ENCODE measurements at places on chromosomes 7 and 10.

DNA sequence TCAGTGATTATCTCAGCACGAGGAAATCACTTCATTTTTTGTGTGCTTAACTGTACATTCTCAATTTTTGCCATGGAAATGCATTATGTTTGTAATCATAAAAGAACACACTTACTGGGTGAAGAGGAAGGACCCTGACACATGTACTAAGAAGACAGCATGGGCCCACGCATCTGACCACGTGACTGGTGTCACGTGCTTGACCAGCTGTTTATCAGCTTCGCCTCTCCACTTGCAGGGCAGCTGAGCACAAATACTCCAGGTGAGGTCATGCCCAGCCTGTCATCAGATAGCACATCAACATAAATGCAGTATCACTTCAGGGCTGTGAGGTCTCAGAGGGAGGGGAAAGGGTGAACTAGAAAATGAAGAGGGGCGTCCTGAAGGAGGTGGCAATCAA is 179.8 kb downstream of the EBF3 start:
- DNase-seq, result no peak

GRCh38 chr7:158101821-158102450 is 485.7 kb downstream of the PTPRN2 start:
- no peak for DNase-seq

GRCh38 chr7:73769481-73770001 is 529 bp downstream of the CLDN3 start:
- no peak for DNase-seq

GRCh38 chr7:95052566-95053094 is 145.2 kb downstream of the PPP1R9A start:
- no peak for DNase-seq

DNA sequence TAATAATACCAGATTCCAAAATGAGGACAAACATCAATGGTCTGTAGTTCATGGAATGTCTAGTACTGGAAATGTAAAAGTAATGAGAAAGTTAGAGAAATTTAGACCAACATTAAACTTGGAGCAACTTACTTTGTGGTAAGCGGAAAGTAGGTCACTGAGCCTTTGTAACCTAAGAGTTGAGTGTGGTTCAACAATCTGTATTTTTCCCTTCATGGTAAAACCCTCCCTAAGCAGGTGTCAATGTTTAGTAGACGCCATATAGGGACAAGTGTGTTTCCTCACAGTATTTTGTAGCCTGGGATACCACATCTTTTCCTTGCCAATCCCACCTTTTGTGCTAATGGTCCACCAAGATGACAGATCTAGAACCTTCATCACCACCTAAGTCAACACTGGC is 67.3 kb upstream of the RSU1 start:
- no peak for DNase-seq

- no peak for DNase-seq
Observed at GRCh38 chr7:44065431-44066110, at the start of gene PGAM2. PGAM2 (minus strand) TSS chr7:44065567; CDS start chr7:44065529, 38 bp downstream.

DNA sequence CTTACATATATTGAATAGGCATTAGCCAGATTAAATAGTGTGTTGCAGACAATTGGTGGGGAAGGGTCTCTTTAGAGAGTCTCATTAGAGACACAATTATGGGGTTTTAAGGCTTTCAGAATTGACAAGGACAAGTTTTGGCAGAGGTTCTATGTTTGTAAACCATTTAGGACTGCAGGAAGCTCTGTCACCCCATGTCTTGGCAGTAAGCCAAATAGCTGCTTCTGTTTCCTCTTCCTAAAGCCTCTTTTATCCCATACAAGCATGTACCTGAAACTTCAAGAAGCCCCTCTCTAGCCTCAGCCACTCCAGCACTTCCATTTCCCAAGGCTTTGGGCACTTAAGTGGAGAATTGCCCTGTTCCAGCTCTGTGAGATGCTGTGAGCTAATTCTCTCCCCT is 21.8 kb upstream of the LRRC4 start:
- no peak for DNase-seq

- DNase-seq, result no peak
Observed at GRCh38 chr7:134992626-134993179, 6.4 kb downstream of the AGBL3 start.

GRCh38 chr10:129745186-129745750 is 218.8 kb downstream of the EBF3 start:
- no peak for DNase-seq

DNA sequence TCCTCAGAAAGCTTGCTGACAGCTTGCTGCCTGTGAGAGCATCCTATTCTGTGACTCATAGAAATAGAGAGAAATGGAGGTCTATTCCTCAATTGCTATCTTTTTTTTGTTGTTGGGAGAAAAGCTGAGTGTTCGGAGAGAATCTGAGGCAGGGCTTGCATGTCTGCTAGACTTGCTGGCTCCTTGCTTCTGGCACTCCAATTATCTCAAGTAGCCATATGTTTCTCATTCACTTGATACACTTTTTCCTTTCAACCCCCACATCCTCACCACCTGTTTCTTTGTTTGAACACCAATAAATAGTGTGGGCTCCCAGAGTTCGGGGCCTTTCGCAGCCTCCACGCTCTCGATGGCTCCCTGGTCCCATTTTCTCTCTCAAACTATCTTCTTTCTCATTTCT is 172.2 kb downstream of the SH2D4B start:
- no peak for DNase-seq

GRCh38 chr10:107450056-107450455 is 285.6 kb upstream of the SORCS1 start:
- DNase-seq, result no peak

- DNase-seq, result no peak
Observed at GRCh38 chr10:118020365-118020764, 26.4 kb downstream of the RAB11FIP2 start.

DNA sequence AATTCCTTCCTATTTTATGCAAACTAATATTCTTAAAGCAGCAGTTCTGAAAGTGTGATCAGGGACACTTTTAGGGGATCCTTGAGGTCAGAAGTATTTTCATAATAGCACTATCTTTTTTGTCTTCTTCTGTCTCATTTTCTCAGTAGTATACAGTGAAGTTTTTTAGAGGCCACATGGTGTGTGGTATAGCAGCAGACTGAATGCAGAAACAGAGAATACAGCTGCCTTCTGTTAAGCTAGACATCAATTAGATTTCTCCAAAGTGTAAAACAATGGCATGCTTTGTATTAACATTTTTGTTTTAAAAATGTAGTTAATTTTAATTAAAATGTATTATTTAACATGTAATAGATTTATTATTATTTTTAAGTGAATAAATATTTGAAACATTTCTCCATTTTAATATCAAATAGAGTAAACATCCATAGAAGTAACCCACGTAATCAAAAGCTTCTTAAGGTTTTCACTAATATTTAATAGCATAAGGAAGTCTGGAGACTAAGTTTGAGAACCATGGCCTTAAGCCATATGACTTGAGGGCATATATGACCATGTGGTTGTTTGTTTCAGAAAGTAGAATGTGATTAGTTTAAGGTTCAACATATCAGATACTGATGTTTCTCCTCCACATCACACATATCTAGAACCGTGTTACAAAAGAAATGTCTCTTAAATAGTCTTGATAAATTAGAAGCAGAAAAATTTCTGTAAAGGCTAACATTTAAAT is 94.0 kb downstream of the PRKG1 start:
- no peak for DNase-seq

DNA sequence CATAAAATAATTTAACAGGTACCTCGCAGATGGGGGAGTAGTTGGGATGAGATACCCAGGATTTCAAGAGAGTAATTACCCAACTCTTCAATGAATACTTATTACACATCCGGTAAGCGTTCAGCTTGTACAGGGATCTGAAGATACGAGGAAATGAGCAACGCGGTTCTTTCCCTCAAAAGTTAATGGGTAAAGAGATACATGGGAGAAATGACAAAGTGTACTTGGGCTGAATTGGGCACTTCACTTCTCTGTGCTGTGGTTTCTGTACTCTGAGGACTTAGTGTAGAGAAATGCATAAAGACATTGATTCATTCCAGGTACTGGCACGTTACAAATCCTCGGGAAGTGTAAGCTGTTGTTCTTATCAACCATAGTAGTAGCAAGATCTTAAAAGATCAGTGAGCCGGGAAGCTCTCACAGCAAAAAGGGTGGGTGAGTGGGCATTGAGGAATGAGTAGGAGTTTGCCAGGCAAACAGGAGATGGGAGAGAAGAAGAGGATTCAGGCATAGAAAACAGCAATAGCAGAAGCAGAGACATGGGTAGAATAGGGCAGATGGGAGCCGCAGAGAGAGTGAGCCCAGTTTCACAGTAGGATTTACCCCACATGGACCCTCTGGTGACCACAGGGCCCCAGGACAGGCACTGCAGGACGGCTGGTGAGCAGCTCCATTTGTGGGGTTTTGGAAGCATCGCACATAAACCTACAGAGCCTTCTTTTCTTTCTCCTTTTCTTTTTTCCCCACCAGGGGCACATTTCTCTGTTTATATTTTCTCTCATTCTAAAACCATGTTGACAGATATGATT is 304.3 kb upstream of the PITRM1 start:
- DNase-seq, result no peak

DNA sequence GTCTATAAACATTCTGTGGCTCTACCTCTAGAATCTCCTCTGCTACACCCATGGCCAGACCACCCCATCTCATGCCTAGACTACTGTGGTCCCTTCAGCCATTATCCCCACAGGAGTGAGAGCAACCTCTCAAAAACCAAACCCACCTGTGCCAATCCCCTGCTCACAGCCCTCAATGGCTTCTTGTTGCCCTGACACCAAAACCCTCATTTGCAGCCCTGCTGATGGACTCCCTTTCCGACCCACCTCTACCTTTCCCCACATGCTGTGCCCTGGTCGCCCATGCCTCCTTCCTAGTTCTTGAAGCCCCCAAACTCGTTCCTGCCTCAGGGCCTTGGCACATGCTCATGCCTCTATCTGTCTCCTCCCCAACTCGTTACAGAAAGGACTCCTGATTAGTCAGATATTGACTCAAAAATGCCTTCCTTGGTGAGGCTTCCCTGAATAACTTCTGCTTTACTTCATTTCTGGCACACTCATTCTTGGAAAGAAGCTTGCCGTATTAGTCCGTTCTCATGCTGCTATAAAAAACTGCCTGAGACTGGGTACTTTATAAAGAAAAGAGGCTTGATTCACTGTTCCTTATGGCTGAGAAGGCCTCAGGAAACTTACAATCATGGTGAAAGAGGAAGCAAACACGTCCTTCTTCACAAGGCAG is 104.2 kb downstream of the TEX36 start:
- DNase-seq, result no peak

GRCh38 chr7:70790215-70791073 is 341.5 kb upstream of the GALNT17 start:
- DNase-seq, result no peak

GRCh38 chr10:116555880-116556279 is 10.1 kb downstream of the PNLIP start:
- DNase-seq, result no peak

- no peak for DNase-seq
Observed at GRCh38 chr7:150564566-150564965, 2.6 kb upstream of the GIMAP4 start.

Data from right renal cortex interstitium (tissue), 3 donors.